ENCODE measurements at places on chromosomes 13 and 19.

GRCh38 chr19:55440411-55441105 is 2.5 kb downstream of the SHISA7 start:
- no peak for DNase-seq

DNA sequence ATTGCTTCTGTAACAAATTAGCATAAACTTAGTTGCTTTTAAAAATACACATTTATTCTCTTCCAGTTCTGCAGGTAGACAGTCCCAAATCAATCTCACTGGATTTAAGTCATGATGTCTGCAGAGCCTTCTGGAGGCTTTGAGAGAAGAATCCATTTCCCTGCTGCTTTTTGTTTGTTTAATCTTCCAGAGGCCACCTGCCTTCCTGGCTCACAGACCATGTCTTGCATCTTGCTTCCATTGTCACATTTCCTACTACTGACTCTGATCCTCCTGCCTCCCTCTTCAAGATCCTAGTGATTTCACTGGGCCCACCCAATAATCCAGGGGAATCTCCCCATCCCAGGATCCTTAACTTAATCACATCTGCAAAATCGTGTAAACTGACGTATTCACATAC is 473.3 kb downstream of the ITGBL1 start:
- no peak for DNase-seq

GRCh38 chr13:99981735-99982035 is at the start of gene ZIC2:
Gene ZIC2 (plus strand): TSS chr13:99981784. CDS start chr13:99982065, 281 bp downstream.
- DNase-seq: no peak

- no peak for DNase-seq
These were observed 6.1 kb downstream of the AP2A1 start for GRCh38 chr19:49772850-49773432.

DNA sequence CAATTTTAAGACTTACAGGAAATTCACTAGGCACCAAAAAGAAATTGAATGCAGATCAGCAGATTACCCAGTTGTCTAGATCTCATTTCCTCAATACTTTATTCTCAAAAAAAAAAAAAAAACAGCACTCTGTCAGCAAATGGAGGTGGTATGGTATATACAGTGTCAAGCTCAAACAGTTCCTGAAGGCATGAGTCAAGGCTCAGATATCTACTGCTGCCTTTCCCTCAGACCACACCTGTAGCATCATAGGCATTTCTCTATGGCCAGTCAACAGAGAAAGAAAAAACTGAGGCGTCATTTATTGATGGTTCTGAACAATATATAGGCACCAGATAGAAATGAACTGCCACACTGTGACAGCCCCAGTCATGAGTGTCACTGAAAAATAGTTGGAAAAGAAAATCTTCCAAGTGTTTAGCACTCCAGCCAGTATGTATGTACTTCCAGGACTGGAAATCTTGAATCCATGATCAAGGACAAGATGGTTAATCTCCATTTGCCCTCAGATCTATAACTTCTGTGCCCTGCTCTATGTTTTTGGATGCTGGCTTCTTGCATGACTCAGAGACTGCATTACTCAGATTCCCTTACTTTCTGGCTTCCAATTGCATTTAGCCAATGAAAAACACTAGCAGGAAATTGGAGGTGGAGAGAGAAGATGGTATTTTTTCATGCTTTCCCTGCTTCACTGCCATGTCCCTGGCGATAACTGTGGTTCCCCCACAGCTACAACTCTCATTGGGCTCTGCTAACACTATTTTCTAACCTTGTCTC is 8.4 kb upstream of the COG3 start:
- DNase-seq: peak; percentile 36

GRCh38 chr13:21608961-21609360 is 5.0 kb upstream of the MICU2 start:
- no peak for DNase-seq

DNA sequence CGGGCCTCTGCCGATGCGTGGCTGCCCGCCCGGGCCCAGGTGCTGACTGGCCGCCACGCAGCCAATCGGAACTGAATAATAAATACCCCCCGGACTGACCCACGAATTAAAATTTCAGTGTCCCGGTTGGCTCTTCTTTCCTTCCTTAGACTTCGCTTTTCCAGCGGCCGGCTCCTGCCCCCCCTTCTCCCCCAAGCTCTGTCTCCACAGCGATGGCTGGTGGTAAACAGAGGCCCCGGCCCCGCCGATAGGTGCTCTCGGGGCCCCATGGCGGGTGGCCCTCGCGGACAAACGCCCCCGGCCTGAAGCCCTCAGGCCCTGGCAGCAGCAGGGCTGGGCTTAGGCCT is 2.6 kb downstream of the ZBTB7A start:
- DNase-seq: peak; percentile 38

GRCh38 chr13:28753208-28753892 is 34.6 kb upstream of the SLC46A3 start:
- peak; percentile 95 for DNase-seq

DNA sequence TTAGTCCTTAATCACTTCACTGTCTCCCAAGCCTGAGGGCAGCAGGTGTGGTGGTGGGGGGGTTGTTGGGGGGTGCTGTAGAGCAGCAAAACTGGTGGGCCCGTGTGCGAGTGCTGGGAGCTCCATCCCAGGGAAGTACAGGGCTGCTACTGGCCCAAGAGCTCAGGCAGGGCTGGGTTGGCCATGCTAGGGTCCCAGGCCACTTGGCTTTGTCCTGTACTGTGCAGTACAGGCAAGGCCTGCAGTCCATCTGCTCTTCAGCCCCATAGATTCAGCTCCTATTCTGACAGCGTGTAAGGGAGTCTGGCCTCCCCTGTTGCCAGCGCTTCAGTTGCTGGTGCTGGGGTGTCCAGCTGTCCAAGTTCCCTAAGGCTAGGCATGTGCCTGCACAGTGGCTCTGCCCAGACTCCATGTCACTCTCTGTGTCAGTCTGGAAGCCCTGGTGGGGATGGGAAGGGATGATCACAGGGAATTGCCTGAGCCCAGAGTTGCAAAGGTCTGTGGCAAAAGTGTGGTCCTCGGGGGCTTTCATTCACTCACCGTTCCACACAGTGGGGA is 1261.7 kb downstream of the EFNB2 start:
- no peak for DNase-seq

DNA sequence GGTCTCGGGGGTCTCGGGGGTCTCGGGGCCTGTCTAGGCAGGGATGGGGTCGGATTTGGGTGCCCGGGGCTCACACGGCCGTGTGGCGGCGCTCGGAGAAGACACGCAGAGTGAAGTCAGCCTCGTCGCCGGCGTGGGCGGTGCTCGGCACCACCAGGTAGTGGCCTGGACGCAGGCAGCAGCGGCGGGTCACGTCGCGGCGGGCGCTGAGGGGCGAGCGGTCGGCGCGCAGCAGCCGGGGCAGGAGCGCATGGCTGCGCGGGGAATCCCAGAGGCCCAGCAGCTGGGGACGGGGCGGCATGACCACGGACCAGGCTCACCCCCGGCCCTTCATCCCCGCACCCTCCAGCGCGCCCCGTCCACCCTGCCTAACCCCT is 8.2 kb downstream of the CAPN12 start:
- DNase-seq: no peak

DNA sequence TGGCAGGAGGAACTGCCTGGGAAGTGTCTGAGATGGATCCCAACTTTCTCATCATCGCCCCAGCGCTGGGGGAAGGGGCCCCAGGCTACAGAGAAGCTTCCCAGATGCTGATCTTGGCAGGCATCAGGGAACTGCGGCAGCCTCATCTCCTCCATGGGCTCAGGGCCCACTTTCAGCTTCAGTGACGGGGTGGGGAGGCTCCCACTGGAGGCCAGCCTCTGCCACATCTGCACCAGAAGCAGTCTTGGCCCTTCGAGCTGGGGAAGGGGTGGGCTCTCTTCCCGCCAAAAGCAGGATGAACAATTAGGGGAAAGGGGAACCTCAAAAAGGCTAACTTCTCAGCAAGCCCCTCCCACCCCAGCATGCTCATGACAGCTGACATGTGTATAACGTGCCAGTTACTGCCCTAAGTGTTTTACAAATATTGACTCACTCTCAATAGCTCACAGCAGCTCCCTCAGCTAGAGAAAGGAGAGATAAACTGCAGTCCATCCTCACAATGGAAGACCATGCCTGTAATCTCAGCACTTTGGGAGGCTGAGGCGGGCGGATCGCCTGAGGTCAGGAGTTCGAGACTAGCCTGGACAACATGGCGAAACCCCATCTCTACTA is 7.1 kb upstream of the S1PR2 start:
- peak; percentile 96 for DNase-seq

GRCh38 chr19:58562122-58563033 is 4.0 kb upstream of the UBE2M start:
- peak; percentile 50 for DNase-seq

- no peak for DNase-seq
These were observed 73.6 kb downstream of the KDM4B start for GRCh38 chr19:5042556-5042955.

GRCh38 chr19:42568006-42568405 is 26.7 kb downstream of the CEACAM8 start:
- DNase-seq: no peak

DNA sequence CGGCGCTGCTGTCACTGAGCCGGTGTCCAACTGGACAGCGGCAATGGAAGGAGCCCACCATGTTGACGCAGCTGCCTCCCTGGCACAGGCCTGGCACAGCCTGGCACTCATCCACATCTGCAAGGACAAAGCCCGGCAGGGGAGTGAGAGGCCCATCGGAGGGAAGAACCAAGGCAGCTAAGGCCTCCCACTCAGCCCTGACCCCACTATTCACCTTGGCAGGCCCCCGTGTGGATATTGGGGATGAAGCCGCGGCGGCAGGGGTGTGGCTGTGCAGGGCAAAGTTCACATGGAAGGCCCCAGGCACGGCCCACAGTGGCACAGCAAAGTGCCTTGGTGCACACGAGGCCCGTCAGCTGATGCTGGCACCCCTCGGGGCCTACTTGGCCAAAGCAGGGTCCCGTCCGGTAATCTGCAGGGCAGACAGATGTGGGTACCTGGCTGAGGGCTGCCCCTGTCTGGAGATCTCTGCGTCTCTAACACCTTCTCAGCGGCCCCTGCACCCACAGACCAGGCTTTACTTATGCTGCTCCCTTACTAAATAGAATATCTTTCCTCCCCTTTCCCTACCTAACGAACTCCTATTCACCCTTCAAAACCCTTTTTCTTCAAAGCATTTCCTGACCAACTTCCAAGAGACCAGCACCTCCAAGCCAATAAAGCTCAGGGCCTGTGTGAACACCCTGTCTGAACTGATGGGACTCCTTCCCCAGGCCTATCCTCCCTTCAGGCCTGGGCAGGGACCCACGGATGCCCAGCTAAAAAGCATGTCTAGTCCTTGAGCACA is 7.5 kb downstream of the FBN3 start:
- no peak for DNase-seq

DNA sequence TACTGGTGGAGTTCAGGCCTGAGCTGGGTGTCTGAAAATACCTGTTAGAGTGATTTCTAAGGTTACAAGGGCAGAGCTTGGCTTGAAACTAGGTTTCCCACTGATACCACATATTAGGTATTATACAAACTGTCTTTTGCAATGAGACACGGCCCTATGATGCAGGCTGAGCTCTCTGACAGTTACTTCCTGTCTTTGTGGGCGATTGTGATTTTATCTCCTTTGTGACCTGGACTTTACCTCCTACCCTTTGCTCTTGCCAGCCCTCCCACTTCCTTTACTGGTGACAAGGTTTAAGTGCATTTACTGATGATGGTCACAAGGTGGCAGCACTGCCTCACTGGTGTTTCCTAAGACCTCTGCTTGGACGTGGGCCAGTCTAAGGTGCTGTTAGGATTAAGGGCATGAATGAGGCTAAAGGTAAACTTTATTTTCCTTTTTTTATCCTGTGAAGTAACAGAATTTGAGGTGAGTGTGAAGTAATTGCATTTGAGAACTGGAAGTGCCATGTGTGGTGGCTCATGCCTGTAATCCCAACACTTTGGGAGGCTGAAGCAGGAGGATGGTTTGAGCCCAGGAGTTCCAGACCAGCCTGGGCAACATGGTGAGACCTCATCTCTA is 7.7 kb upstream of the CXCL17 start:
- peak; percentile 94 for DNase-seq

GRCh38 chr19:29622166-29623070 is 16.3 kb downstream of the POP4 start:
- DNase-seq: peak; percentile 54

DNA sequence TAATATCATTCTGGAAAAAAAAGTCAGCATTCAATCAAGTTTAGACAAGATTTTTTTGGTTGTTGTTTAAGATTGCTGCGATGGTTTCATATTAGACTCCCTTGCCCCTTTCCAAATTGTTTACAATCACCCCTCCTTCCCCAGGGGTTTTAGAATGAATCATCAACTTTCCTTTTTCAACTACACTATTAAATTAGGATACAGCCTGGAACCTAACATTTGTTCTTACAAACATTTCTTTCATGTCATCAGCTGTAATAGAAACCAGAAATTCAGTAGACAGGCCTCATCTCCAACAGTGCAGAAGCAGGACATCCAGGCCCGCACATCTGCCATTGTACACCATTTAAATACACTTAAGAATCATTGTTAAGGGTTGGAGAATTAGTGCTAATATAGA is 44.4 kb upstream of the WDFY2 start:
- peak; percentile 29 for DNase-seq

GRCh38 chr19:58277748-58278540 is 811 bp upstream of the ZNF8 start:
- no peak for DNase-seq

GRCh38 chr13:67934617-67935330 is 704.6 kb upstream of the PCDH9 start:
- no peak for DNase-seq

- no peak for DNase-seq
These were observed 118.7 kb upstream of the GJB6 start for GRCh38 chr13:20350819-20351218.

DNA sequence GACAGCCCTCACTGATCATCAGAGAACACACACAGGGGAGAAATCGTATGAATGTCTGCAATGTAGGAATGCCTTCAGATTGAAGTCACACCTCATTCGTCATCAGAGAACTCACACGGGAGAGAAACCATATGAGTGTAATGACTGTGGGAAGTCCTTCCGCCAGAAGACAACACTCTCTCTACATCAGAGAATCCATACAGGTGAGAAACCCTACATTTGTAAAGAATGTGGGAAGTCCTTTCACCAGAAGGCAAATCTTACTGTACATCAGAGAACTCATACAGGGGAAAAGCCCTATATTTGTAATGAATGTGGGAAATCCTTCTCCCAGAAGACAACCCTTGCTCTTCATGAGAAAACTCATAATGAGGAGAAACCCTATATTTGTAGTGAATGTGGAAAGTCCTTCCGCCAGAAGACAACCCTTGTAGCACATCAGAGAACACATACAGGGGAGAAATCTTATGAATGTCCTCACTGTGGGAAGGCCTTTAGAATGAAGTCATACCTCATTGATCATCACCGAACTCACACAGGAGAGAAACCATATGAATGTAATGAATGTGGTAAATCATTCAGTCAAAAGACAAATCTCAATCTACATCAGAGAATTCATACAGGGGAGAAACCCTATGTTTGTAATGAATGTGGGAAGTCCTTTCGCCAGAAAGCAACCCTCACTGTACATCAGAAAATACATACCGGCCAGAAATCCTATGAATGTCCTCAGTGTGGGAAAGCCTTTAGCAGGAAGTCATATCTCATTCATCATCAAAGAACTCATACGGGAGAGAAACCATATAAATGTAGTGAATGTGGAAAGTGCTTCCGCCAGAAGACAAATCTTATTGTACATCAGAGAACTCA is 32.5 kb downstream of the ZNF567 start:
- peak; percentile 12 for DNase-seq

DNA sequence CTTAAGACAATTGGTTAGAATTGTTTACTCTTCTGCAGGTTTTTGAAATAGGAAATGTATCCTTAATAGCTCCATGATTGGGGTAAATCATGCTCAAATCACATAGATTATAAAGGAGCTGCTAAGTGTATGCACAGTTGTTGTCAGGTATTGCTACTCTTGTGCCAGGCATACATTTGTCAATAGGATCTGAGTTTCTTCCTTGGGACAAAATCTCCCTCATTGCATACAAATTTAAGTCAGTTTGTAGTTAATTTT is 109.3 kb upstream of the MLNR start:
- DNase-seq: peak; percentile 18

Measured in fibroblast of pulmonary artery (primary cell).